MV-4-11 (cell line): ENCODE measurements at places on chromosomes 3 and 15.
A peak's percentile ranks its signal among the peaks of the same experiment; 100 is the strongest.

GRCh38 chr15:50884540-50884939 is 23.9 kb upstream of the AP4E1 start:
- DNase-seq = no peak

- DNase-seq = no peak
Measured at GRCh38 chr3:46905213-46905560, 27.7 kb downstream of the PTH1R start.

DNA sequence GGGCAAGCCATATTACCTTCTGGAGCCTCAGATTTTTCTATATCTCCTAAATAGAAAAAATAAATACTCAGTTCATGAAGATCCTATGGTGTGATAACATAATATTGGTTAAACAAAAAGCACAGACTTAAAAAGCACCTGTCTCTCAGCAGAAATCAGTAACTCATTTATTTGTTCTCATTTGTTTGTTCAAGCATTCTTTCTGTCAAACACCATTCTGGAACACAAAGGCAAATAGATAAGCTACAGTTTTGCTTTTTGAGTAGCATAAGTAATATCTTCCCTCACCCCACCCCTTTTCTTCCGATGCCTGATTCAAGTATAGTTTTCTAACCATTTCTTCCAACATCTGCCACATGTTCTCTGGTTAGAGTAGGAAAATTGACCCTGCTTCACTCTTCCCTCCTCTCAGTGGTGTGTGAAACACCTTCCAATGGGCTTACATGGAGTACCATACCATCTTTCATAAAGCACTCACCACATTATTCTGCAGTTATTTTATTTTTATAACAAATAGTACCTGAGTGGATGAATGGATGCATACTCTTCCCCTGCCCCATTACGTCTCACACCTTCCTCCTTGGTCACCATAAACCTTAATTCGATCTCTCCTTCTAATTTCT is 8.4 kb upstream of the IL1RAP start:
- no peak for DNase-seq

- no peak for DNase-seq
Measured at GRCh38 chr3:126816298-126816697, 112.3 kb downstream of the CHCHD6 start.

- no peak for DNase-seq
Measured at GRCh38 chr3:112247900-112248299, 46.1 kb downstream of the SLC9C1 start.

DNA sequence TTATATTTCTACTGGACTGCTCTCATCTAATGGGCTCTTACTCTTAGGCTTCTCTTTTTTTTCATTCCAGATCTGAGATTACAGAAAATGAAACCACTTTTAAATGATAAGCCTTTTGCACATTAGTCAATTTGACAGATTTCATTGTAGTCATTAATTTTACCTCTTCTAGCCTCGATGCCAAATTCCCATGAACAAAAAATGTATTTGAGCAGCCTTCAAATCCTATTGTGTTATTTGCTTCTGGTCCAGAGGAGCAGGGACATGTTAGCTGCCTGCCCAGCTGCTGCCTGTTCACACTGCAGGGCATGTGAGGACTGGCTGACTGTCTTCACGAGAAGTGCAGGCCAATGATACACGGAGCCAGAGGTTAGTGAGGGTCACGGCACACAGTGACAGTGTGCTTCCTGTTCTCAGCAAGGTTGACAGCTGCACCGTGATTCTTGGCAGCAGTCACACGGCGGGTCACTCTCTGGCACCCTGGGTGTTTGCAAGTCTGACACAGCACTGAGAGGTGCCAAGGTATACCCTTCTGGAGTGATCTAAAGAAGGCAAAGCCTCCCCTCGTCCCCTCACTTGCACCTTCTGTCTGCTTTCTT is 40.8 kb downstream of the KAT2B start:
- peak; percentile 36 for DNase-seq

DNA sequence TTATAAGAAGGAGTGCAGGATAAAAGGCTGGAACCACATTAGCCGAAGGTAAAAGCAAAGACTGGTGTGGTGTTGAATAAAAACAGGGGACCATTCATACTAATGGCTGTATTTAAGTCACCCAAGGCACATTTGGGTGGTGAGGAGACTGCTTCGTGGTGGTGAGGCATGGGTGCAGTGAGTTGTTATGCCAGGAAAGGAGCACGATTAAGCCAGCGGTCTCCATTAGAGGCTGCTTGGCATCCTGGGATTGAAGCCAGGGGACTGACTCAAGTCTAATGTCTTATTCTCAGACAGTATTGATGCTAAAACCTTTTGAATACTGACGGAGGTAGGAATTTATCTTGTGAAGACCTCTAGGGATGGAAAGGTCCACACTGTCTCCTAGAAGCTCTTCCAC is 21.9 kb downstream of the FEM1B start:
- no peak for DNase-seq

DNA sequence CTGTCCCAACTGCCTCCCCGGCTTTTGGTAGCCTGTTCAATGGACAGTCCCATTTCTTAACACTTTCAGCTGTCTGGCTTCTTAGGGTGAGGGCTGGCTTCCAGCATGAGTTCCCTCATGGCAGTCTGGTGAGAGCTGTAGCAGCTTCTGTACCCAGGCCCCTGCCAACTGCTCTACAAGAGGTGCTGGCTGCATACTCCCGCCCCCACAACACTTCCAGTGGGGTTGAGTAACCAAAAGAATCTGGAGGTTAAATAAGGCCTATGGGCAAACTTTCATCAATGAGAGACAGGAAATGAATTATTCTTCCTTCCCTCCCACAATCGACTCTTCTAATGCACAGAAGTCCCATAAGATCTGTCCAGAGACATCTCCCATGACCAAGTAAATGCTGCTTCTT is 145.0 kb downstream of the NEK10 start:
- DNase-seq = no peak

DNA sequence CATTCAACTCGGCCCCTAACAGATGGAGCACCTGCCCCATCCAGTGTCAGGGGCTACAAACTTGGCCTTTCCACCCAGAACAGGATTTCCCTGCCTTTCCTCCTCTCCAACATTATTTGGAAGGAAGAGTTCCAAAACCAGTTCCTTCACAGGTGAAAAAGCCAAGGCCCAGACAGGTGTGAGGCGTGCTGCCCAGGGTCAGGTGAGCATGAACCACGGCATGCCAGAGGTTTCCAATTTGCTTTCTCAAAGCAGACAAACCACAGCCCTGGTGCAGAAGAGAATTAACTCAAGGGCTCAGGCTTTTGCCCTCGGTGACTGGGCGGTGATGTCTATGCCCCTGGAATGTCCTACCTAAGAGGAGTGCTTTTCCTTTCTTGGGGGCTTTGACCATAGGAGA is 43.2 kb downstream of the LDHAL6B start:
- DNase-seq = no peak

DNA sequence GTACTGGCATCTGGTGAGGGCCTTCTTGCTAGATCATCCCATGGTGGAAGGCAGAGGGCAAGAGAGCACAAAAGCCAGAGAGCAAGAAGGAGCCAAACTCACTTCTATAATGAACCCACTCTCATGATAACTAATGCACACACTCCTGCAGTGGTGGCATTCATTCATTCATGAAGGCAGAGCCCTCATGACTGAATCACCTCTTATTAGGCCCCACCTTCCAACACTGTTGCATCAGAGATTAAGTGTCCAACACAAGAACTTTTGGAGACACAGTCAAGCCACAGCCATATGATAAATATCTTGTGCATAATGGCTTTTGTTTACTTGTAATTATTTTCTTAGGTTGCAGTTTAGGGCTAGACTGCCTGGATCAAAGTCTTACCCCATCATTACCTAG is 182.7 kb downstream of the TIGIT start:
- DNase-seq = no peak

GRCh38 chr15:93422476-93422875 is 333.5 kb upstream of the RGMA start:
- no peak for DNase-seq

- no peak for DNase-seq
Measured at GRCh38 chr3:14837186-14837877, 18.6 kb downstream of the FGD5 start.

GRCh38 chr3:172776049-172776717 is 25.7 kb downstream of the ECT2 start:
- peak; percentile 58 for DNase-seq

GRCh38 chr15:78438619-78439285 is 736 bp downstream of the IREB2 start:
- DNase-seq = peak; percentile 13

DNA sequence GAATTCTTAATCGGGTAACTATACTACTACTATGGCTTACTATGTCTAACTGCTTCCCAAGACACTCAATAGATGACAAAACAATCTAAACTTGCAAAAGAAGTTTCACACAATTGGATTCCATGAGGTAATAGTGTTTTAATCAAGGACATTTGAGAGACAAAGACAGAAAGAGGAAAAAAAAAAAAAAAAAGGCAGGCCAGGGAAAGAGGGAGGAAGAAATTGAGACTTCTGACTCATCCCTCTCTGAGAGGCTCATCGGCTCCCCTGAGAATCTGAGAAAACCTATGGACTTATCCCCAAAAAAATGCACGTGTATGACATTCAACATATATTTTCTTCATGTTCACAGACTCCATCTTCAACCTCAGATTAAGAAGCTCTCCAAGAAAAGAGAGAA is 61.0 kb downstream of the SCAPER start:
- no peak for DNase-seq

DNA sequence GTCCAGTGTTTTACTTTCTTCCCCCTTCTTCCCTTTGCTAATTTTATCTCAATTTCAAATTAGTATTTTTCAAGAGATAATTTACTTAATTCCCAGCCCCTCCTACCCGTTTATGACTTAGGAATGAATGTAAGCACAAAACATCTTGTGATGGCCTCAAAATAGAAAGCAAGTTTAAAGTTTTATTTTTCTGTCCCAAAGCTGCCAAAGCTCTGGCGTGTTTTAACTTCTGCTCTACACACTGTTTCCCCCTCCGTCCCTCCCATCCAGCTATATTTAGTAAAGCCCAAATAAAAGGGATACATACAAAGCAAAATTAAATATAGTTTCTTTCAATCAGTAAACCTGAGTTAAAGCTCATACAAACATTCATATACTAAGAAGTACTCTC is 59.9 kb downstream of the IGF2BP2 start:
- DNase-seq = no peak

DNA sequence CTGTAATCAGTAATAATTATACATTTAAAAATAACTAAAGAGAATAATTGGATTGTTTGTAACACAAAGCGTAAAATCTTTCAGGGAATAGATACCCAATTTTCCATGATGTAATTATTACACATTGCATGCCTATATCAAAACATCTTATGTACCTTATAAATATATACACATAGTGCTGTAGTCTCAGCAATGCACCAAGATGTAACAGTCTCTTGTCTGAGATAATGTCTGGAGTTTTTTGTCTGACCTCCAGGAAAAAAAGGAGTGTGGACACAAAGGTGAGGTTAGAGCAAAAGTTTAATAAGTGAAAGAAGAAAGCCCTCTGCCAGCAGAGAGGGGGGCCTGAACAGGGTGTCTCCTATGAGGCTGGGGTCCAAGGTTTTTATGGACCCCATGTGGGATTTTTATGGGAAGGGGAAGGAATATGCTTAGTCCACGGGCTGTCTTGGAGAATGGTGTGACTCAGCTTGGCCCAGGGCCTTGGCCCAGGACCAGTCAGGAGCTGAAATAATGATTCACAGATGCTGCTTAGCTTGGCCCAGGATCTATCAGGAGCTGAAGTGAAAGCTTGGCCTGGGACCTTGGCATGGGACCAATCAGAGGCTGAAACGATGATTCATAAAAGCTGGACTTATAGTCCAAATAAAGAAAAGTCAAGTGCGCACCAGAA is 545.0 kb downstream of the ZPLD1 start:
- DNase-seq = no peak

- no peak for DNase-seq
Measured at GRCh38 chr3:195151866-195152541, 119.0 kb downstream of the XXYLT1 start.

- DNase-seq = peak; percentile 89
Measured at GRCh38 chr3:16849229-16849628, 35.5 kb upstream of the PLCL2 start.

GRCh38 chr3:126548556-126549466 is 9.9 kb downstream of the C3orf22 start:
- no peak for DNase-seq

GRCh38 chr15:22224241-22224671 is 143.9 kb downstream of the OR4M2 start:
- no peak for DNase-seq

- DNase-seq = peak; percentile 71
Measured at GRCh38 chr3:151330899-151331298, 1.6 kb upstream of the P2RY13 start.

DNA sequence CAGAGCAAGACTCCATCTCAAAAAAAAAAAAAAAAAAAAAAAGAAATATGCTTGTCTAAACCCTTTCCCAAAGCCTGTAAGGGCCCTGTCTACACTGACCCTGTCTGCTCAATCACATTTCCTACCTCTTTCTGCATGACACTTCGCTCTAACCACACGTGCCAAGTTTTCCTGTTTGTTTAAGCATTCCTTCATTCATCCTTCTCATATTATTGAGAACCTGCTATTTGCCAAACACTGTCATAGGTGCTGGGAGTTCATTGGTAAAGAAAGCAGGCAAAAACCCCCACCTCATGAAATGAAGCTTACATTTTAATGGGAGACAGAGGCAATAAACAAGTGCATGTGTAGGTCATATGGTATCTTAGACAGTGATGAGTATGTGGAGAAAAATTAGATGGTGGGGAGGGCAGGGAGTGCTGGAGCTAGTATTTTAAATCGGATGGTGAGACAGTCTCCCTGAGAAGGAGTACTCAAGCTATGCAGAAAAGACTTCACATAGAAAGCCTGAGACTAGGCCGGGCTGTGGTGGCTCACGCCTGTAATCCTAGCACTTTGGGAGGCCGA is 48.0 kb downstream of the B3GNT5 start:
- no peak for DNase-seq

GRCh38 chr3:61182662-61183061 is 68.6 kb downstream of the FHIT start:
- DNase-seq = no peak

DNA sequence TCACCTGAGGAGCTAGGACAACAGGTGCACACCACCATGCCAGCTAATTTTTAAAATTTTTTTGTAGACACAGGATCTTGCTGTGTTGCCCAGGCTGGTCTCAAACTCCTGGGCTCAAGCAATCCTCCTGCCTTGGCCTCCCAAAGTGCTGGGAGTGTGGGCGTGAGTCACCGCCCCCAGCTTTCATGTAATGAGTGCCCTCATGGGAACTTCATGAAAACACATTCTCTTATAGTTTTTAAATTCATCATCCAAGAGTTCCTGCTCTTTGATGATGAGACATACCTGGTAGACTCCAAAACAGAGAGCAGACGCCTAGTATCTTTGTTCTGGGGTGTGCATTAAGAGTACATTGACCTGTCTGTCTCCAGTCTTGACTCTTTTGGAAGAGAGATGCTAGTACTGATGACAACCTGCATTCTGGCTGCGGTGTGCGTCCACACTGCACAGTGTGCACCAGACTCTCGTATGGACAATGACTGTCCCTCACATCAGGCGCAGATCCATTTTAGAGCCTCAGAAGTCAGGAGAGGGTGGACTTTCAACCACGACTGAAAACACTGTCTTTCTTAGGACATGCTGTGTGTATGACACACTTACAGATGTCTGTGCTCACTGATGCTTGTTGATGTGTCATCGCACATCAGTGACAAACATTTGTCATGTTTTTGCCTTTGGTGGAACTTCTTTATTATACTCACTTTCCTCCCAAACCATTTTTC is 2.0 kb downstream of the NRROS start:
- peak; percentile 50 for DNase-seq

GRCh38 chr15:62135532-62136134 is 29.5 kb downstream of the C2CD4B start:
- DNase-seq = no peak

GRCh38 chr3:99934975-99935797 is 117.5 kb downstream of the CMSS1 start:
- DNase-seq = no peak

GRCh38 chr3:113103588-113103987 is 107.8 kb upstream of the BOC start:
- DNase-seq = peak; percentile 94
